ENCODE measurements at places on chromosomes 7 and 10.

DNA sequence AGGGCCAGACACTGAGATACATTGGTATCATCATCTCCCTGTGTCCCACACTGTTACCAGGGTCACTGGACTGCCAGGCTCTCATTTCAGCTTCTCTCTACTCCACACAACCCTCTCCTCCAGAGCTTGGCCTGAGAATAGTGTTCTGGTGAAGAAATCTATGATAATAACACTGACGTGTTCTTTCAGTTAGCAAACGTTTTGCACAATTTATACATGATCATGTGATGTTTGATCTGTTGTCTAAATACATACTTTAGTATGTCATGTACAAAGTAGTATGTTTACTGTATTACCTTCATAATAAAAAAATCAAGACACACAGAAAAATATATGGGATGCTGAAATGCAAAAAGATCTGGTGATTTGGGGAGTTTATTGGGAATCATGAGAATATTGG, 5.0 kb downstream of the SLC16A9 start:
- no peak for DNase-seq

DNA sequence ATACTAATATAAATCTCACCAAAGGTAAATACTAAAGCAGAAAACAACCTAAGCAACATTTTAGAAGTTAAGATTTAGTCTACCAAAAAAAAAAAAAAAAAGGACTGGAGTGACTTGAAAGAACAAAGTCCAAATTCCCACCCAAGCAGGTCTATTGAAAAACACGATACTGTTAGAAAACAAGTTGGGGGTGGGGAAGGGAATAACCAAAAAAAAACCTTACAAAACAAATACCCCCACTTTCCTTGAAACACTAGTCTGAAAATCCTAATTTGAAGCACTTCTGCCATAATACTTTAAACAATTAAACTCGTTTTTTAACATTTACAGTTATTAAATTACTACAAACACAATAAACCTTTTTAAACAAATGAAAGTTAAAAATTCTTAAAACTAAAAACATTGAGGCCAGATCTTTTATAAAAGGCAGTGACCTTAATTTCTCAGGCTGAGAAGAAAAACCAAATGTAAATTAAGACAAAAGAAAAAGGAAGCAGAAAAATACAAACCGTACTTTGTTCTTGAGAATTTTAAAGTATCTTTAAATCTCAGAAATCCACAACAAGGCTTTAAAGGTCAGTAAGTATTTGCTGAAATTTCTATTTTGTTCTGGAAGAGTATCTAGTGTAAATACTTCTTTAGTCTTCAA, 135.1 kb downstream of the NRBF2 start:
- DNase-seq, result no peak

DNA sequence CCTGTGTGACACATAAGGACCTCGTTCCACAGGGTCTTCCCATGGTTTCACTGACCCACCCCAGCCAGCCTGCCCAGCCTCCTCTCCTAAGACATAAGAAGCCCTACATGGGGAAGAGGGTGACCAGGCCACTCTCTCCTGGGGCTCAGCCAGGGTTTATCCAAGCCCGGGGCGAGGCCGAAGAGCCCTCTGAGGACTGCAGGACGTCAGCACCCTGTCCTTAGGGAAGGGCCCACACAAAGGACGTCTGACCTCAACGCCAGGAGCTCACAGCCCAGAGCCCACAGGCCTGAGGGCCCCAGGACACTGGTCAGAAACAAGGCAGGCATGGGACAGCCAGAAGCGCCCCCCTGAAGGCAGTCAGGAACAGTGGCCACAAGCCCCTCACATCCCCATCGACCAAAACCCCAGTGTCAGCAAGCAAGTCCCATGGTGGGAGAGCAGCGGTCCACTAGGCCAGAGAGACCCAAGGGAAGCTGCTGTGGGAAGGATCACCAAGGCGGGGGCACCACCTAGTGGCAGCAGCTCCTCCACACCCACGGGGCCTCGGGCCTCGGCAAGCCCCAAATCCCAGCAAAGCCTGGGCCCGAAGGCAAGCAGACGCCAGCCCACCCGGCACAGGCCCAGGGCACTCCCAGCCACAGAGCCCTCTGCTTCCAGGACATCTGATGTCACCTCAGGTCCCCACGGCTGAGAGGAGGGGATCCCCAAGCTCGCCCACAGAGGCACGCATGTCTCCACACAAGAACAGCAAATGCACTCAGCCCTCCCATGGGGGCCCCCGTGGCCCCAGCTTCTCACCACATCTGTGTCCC, 23.4 kb downstream of the MAD1L1 start:
- DNase-seq, result peak; percentile 79

DNA sequence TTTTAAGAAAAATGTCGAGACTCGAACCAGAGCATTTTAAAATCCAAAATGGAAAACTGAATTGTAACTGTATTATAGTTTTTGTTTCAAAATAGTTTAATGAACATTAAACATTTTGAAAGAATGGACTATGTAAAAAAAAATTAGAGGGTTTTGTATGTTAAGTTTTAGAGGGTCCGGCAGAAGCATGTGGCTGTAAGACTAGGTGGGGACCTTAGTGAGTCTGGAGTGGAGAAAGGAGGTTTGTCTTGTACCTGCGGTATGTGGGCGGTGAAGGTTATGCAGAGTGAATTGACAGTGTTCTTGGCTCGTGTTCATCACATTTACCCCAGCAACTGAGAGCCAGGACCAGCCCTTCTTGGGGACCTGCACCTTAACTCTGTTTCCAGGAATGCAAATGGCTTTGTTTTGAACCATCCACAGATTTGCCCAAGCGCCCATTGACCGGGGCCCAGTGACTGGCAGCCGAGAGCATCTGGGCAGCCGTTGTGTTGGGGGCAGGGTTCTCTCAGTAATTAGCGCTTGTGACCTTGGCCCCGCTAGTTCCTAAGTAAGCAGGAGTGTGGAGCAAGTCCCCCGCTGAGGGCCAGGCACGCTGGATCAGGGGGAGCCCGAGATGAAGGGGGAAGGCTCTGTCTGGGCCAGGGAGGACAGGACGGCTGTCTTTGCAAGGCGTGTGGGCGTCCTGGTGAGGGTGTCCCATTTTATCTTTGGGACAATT, 1.4 kb upstream of the KLF6 start:
- peak; percentile 81 for DNase-seq

- no peak for DNase-seq
Observed at GRCh38 chr7:70738151-70738885, 393.6 kb upstream of the GALNT17 start.

DNA sequence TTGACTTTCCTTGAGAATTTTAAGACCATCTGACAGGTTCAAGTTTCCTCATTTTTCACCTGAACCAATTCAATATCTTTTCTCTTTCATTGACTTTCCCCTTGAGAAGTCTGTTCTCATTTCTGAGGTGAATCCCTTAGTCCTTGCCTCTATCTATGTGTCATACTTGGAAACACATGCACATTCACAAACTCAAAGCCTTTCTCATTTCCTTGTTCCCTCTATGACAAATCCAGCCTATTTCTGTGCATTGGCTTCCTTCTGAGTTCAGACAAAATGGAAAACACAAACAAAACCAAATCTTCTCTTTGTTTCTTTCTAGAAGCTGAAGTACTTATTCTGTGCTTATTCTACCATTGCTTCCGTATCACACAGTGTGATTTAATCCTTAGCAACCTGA, 13.8 kb downstream of the PTTG1IP2 start:
- DNase-seq, result no peak

- DNase-seq, result no peak
Observed at GRCh38 chr10:116030576-116030975, 242.4 kb downstream of the GFRA1 start.

DNA sequence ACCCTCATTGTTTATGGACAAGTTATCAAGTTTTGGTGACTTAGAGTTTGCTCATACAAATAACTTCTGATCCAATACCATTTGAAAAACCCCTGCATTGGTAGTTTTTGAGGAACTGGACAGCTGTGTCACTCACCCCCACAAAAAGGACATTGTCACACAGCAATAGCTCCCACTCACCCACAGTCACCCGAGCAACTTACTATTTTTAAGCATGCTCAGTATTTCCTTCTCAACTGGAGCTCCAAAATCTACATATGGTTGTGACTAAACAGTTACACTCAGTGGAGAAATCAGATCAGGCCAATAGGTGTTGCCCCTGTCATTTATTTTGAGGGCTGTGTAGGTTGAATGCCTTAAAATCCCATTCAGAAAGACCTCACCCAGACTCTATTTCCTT, 165.2 kb upstream of the AUTS2 start:
- DNase-seq, result no peak

DNA sequence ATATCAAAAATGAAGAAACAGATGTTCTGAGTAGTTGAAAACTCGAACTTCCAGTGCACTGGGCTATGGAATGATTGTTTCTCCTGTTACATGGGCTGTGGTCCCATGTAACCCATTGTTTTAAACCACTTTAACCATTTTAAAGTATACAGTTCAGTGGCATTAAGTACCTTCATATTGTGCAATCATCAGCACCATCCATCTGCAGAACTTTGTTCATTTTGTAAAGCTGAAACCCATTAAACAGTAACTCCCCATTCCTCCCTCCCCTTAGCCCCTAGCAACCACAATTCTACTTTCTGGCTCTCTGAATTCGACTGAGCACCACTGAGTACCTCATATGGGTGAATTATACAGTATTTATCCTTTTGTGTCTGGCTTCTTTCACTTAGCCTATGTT, 217.4 kb downstream of the LRMDA start:
- DNase-seq, result no peak

GRCh38 chr10:132264306-132264950, 43.3 kb downstream of the STK32C start:
- DNase-seq, result no peak

DNA sequence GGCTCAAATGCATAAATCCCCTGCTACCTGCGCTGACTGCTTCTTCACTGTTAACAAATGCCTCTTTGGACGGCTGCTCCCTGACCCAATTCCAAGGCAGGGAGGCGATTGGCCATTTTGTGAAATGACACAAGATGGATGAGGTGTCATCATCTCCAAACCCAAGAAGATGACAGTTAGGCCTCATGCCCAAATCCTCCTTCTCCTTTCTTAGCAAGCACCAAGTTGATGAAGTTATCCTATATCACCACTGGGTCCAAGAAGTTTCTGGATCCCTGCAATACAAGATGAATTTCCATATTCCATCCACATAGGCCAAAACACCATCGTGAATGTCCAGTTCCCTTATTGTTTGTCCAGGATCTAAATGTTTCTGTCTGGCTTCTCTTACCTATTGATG, 98.5 kb upstream of the RAB11FIP2 start:
- no peak for DNase-seq

DNA sequence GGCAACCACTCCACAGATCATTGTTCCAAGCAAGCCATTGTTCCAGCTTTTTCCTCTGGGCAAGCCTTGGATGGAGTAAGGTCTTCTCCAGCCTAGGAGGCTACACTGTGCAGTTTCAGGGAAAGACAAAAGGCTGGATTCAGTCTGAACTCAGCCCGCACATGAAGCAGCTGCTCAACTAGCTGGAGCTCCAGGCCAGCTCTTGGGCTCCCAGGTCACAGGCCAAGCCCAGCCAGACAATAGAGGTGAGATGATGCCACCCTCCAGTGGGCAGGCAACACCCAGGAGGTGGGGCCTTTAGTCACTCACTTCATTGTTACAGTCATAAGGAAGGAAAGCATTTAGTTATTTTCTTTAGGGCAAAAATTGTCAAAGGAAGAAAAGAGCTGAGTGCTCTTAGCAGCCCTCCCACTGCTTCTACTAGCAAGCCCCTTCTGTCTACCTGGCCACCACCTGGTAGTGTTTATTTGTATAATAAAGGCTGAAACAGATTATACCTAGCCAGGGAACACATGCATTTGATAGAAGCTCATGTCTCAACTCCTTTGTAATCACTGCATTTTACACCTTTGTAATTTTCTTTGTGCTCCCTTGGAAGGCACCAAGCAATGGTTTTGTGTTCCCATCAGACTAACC, 253.4 kb downstream of the WDR11 start:
- DNase-seq, result no peak

GRCh38 chr7:5705318-5705717, 76.1 kb downstream of the RNF216 start:
- no peak for DNase-seq

GRCh38 chr7:97680622-97681021, 51.3 kb upstream of the TAC1 start:
- DNase-seq, result no peak

DNA sequence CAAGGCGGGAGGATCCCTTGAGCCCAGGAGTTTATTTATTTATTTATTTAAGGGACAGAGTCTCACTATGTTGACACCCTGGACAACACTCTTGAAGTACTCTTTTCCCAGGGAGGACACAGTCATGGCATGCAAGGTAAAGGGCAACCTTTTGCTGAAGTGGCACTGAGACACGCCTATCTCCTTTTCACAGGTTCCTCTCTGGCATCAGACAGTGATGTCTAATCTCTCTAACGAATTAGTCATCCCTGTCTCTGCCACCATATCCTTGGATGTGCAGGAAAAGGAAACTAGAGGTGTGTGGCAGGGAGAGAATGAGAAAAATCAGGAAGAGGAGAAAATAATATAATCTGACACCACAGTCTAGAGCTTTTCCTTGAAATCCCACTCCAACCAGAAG, 19.5 kb downstream of the CPVL start:
- no peak for DNase-seq

GRCh38 chr7:83347945-83348444, 185.3 kb upstream of the PCLO start:
- no peak for DNase-seq

DNA sequence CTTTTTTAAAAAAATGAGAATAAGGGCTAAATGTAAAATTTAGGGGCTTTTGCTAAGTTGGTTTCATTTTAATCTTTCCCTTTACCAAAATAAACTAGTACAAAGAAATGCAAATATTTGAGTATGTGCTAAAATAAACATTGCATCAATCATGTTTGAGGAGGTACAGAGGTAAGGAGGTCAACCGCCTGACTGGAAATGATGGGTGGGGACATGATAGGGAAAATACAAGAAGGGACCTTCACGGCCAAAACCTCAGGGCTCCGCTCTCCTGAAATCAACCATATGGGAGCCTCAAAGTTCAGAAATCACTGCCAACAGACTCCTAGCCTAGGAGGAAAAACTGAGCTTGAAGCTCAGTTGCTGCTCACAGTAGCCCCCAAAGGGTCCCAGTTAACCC, 207.6 kb downstream of the AHR start:
- DNase-seq, result no peak

DNA sequence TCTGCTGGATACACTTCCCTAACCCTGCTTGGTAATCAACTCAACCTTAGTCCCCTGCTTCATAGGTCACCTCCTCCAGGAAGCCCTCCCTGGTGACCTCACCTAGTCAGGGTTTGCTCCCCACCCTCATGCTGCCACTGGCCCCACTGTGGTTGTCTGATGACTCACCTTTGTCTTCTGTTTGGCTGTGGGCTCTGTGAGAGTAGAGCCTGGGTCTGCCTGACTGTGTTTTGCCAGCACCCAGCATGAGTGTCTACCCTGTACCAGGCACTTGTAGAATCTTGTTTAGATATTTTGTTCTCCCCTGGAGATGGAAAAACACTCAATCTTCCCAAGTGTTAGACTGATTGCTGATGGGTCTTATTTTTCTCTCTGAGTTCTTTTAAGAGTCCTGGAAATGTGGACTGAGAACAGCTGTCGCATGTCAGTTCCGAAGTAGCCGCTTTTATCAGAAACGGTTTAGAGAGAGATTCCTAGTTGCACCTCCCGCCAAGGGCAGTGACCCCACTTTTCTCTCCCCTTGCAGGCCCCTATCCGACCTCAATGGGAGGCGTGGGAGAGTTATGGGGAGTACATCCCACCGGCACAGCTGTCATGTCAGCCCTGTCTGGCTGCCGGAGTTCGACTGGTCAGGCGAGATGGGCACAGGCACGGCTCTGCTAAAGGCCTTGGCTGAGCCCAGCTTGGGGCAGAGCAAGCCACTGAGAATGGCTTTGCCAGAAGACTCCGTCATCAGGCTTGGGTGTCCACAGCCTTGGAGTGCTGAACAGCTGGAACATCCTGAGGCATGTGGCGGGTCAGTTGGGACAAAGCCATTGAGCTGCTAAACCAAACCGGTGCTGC, 134.3 kb downstream of the GRK5 start:
- no peak for DNase-seq
